GM12878 (cell line): ENCODE measurements at places on chromosomes 7 and 10.

- H3K27ac ChIP-seq = no peak overlapping the region
- H3K4me3 ChIP-seq = no peak overlapping the region
- H3K4me1 ChIP-seq = no peaks in the 10 kb centered on the region
- H3K36me3 ChIP-seq = no peaks in the 10 kb centered on the region
Measured at GRCh38 chr10:117204316-117204715, 7.0 kb downstream of the KCNK18 start.

DNA sequence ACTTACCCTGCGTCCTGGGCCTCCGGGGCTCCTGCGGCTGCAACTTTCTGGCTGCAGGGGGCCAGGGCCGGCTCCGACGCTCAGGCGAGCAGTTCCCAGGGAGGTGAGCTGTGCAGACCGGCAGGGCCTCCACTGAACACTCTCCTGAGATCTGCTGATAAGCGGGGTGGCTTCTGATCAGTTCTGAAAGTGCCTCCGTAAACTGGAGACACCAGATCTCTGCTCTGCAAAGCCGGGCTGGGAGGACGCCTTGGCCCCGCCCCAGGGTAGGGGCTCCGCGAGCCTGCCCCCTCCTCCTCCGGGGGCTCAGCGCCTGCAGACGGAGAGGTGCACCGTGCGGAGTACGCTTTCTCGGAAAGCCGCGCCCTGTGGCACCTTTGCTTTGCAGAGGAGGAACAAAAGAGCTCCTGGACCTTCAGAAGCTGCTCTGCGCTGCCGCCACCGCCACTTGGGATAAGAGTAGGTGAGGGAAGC is 141.3 kb upstream of the VKORC1L1 start:
- no peak for DNase-seq
- H3K4me1 ChIP-seq = no peaks in the 10 kb centered on the region
- no peaks in the 10 kb centered on the region for H3K27me3 ChIP-seq

- H3K27ac ChIP-seq = no peak overlapping the region
- DNase-seq = no peak
- no peaks in the 10 kb centered on the region for H3K4me1 ChIP-seq
- H3K4me3 ChIP-seq = no peak overlapping the region
- H3K27me3 ChIP-seq = no peaks in the 10 kb centered on the region
Measured at GRCh38 chr7:122695816-122696215, 3.1 kb downstream of the RNF133 start.

- no peak for DNase-seq
- peak overlapping the region; percentile 88 for H3K27ac ChIP-seq
- no peaks in the 10 kb centered on the region for H3K36me3 ChIP-seq
- H3K4me1 ChIP-seq = peaks cover 16% of the 10 kb centered on the region
- H3K4me3 ChIP-seq = peak overlapping the region; percentile 100
Measured at GRCh38 chr7:66739953-66740301, 606 bp upstream of the RABGEF1 start.

- H3K27me3 ChIP-seq = no peaks in the 10 kb centered on the region
- H3K36me3 ChIP-seq = no peaks in the 10 kb centered on the region
- no peaks in the 10 kb centered on the region for H3K4me1 ChIP-seq
- H3K27ac ChIP-seq = no peak overlapping the region
Measured at GRCh38 chr7:21086688-21087087, 300.0 kb upstream of the SP8 start.

- no peak overlapping the region for H3K4me3 ChIP-seq
- H3K36me3 ChIP-seq = no peaks in the 10 kb centered on the region
- H3K27ac ChIP-seq = no peak overlapping the region
- no peaks in the 10 kb centered on the region for H3K27me3 ChIP-seq
- DNase-seq = no peak
Measured at GRCh38 chr7:51015581-51015980, 232.9 kb upstream of the GRB10 start.

GRCh38 chr10:101564490-101564991 is 23.5 kb downstream of the POLL start:
- peaks cover 13% of the 10 kb centered on the region for H3K4me1 ChIP-seq
- H3K27ac ChIP-seq = no peak overlapping the region
- no peak overlapping the region for H3K4me3 ChIP-seq
- no peaks in the 10 kb centered on the region for H3K27me3 ChIP-seq
- no peak for DNase-seq

GRCh38 chr7:151237244-151238189 is 5.2 kb downstream of the CHPF2 start:
- H3K36me3 ChIP-seq = peaks cover 13% of the 10 kb centered on the region
- H3K4me3 ChIP-seq = no peak overlapping the region
- no peak overlapping the region for H3K27ac ChIP-seq
- H3K27me3 ChIP-seq = no peaks in the 10 kb centered on the region
- peaks cover 5% of the 10 kb centered on the region for H3K4me1 ChIP-seq

DNA sequence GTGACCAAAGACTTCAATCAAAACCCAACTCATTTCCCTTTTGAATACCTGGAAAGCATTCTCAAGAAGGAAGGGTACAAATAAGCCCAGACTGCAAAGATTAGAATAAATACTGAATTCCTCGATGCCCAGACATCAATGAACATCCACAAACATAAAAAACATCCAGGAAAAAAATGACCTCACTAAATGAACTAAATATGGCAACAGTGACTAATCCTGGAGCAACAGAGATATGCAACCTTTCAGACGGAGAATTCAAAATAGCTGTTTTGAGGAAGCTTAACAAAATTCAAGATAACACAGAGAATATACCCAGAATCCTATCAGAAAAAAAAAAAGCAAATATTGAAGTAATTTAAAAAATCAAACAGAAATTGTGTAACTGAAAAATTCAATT is 43.2 kb downstream of the PCLO start:
- H3K4me1 ChIP-seq = no peaks in the 10 kb centered on the region
- no peak for DNase-seq
- no peaks in the 10 kb centered on the region for H3K27me3 ChIP-seq
- H3K27ac ChIP-seq = no peak overlapping the region
